ENCODE measurements at places on chromosomes 16 and 17.

DNA sequence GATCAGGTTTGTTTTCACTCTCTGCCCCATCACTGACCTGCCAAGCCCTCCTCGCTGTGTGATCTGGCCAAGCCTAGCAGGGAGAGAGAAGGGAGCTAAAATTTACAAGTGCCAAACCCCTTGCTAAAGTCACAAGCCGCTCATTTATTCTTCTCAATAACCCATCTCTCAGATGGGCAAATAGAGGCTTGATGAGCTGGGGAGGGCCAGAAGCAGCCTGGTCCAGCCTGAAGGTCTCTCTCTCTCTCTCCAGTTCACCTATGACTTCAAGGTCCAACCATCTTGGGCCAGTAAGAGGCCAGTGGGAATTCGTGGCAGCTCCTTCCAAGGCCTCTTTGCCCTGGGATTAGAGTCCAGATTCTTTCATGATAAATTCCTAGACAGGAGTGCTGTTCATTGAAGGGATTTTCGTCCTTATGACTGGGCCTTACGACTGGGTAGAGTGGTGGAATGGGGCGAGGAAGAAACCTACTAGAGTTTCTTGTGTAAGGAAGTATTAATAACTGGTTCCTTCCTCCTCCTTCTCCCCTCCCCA lies 3.4 kb downstream of the CA7 start:
- no peak for DNase-seq

- no peak for DNase-seq
Measured at GRCh38 chr17:31525801-31526549, 134.5 kb downstream of the RAB11FIP4 start.

GRCh38 chr16:53998024-53998810 lies 288.4 kb downstream of the IRX3 start:
- DNase-seq, result no peak

- DNase-seq, result no peak
Measured at GRCh38 chr16:5059386-5060072, 6.2 kb downstream of the C16orf89 start.

GRCh38 chr16:50103764-50104163 lies 38.0 kb downstream of the HEATR3 start:
- DNase-seq, result no peak

GRCh38 chr17:82734987-82735866 lies at the start of gene FN3K:
Gene FN3K (plus strand): TSS chr17:82735615. CDS start chr17:82735637, 22 bp downstream.
- no peak for DNase-seq

DNA sequence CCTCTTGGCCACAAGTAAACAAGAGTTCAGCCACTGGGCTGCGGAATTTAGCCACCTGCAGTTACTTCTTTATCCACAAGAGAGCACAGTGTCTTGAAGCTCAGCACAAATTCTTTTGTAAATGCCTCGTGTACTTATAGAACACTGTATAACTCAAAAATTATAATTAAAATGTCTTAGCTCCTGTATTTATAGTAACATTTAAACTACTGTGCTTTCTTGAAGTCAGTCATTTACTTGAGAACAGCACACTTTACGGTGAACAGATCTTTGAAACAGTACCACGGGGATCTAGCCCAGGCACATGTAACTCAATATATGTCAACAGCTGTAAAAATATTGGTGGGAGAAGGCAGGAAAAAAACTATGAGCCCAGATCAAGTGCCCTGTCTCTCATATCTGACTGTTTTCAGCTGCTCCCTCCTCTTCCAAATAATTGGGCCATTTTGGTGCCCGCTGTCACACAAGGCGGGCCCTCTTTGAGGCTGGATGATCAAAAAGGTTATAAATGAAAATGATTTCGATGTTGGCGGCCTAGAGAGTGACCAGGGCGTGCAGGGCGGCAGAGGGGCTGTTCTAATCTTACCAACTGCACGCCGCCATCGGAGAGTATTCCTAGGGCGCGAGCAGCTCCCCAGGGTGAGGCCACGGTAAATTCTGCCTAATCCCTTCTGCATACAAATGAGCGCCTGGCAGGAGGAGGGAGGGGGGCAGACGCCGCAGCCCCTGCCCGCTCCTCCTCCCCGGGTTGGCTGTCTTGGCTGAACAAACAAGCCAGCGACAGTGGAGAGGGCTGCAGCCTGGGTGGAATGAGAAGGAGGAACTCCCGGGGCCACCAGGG lies 183.2 kb downstream of the C16orf78 start:
- DNase-seq, result no peak

GRCh38 chr17:40548982-40549685 lies 16.1 kb downstream of the CCR7 start:
- DNase-seq, result no peak

- no peak for DNase-seq
Measured at GRCh38 chr16:67137605-67138004, 13.2 kb downstream of the B3GNT9 start.

DNA sequence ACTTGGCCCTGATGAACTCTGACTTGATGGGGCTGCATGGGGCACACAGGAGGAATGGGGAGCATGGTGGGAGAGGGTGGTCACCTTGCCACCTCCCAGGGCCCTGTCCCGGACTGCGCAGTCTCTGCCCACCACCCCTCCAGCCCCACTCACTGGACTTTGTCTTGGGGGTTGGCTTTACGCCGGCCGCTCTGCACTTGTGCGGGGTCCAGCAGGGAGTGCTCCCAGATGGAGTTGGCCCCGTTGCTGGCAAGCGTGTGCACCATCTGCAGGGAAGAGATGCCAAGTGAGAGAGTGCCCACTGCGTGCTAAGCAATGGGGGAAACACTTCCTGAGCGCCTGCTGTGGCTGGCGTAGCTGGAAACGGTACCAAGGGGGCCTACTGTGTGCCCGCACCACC lies 6.7 kb downstream of the GIT1 start:
- no peak for DNase-seq

DNA sequence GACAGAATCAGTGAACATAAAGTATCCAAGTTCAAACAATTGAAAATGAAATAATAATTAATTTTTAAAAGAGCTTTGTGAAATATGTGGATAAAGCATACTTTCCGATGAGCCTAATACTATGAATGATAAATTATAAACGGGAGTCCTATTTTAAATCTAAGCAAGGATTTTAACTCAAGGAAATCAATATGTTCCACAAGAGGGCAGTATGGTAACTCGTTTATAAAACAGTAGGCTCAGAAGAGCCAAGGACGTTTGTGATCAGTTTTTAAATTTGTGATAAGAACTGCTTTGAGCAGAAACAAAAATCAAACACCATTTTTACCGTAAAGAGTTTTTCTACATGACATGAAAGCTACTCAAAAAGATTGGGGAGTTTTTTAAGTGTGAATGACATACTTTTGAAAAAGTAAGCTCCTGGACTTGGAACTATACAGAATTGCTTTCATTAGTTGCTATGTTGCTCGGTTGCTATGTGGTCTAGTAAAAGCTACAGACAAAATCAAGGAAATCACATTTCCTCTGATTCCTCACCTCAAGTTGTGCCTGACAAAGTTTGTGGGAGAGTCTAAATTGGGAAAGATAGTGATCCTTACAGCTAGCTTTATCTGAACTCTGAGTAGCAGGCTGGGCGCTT lies 11.8 kb upstream of the TEKT1 start:
- no peak for DNase-seq

- DNase-seq, result no peak
Measured at GRCh38 chr17:50100921-50101345, 5.8 kb downstream of the PDK2 start.

- DNase-seq, result no peak
Measured at GRCh38 chr17:70527364-70527888, 358.1 kb downstream of the KCNJ2 start.

DNA sequence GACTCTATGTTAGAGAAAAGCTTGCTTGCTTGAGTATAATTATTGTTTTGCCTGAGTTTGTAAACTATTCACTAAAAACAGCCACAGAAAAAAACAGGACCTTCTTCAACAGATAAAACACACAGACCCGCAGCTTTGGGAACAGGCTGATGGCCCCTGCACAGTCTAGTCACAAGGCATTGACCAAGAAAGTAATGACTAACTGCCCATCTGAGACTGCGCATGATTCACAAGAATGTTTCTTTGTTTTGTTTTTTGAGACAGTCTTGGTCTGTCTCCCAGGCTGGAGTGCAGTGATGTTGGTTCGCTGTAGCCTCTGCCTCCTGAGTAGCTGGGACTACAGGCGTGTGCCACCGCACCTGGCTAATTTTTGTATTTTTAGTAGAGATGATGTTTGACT lies 2.8 kb upstream of the ZKSCAN2 start:
- DNase-seq, result no peak

DNA sequence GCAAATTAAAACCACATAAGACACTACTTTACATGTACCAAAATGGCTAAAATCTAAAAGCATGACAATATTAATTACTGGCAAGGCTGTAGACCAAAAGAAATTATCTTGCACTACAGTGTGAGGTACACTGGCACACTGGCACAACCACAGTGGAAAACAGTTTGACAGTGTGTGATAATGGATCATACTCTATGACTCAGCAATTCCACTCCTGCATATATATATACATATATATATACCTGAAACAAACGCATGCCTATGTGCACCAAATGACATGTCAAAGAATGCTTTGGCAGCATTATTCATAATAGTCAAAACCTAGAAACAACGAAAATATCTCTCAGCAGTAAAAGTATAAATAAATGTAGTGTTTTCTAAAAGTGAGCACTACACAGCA lies 4.6 kb upstream of the DYNLRB2 start:
- no peak for DNase-seq

DNA sequence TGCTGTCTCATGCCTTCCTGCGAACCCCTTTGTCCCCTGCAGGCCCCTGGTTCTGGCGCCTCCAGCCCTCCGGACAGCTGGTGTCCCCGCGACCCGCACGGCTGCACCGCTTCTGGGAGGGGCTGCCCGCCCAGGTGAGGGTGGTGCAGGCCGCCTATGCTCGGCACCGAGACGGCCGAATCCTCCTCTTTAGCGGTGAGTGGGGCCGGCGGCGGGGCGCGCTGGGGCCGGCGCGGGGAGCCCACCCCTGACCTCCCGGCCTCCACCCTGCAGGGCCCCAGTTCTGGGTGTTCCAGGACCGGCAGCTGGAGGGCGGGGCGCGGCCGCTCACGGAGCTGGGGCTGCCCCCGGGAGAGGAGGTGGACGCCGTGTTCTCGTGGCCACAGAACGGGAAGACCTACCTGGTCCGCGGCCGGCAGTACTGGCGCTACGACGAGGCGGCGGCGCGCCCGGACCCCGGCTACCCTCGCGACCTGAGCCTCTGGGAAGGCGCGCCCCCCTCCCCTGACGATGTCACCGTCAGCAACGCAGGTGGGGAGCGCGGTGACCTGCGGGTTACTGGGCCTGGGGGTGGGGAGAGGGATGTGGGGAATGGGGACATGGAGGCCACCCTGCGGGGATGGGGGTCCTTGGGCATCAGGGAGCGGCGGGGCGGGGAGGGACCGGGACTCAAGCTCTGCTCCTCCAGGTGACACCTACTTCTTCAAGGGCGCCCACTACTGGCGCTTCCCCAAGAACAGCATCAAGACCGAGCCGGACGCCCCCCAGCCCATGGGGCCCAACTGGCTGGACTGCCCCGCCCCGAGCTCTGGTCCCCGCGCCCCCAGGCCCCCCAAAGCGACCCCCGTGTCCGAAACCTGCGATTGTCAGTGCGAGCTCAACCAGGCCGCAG lies 7.1 kb upstream of the IL32 start:
- DNase-seq, result peak; percentile 49

DNA sequence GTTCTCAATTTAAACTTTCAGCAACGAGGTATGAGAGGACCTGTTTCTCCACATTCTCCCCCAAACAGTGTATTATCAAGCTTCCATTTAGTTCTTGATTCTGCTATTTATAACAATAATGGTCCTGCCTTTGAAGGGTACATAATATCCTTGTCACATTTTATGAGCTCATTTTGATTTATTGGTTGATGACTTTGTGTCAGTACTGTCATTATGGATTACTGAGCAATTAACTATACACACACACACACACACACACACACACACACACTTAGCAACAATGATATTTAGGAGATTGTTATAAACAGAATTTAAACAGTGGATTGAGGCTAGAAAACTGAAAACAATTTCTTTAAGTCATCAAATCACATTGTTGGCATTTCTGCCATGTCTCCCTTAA lies 7.0 kb downstream of the TMIGD1 start:
- DNase-seq, result no peak

DNA sequence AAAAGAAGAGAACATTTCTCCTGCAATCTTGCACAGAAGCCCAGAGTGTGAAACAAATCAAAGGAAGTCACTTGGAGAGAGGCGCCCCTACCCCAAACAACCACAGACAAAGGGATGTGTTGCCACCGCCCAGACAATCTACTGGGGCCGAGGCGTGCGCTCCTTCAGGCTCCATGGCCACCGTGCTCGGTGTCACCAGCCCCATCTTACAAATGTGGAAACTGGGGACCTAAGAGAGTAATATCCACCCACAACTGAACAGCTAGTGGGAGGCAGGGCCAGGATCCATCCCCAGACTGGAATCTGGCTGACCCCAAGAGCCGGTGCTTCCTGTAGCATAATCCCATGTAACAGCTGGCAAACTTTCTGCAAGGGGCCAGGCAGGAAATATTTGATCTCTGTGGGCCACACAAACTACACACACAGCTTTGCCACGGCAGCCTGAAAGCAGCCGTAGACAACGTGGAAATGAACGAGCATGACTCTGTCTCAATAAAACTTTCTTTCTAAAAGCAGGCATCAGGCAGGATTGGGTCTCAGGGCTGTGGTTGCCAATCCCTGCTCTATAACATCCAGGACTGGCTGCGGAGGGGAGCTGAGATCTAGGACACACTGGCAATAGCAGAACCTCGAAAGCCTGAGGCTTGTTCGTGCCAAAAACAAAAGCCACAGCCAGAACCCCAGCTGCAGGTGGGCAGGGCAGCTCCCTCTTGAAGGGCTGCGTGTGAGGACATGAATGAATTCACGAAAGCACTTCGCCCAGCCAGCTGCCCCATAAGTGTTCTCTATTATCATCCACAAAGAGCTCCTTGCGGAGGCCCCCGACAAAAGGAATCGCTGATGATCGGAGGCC lies 26.6 kb upstream of the GINS2 start:
- no peak for DNase-seq

- DNase-seq, result no peak
Measured at GRCh38 chr17:71118039-71118438, 948.7 kb downstream of the KCNJ2 start.

- peak; percentile 36 for DNase-seq
Measured at GRCh38 chr17:56593086-56593645, 333 bp upstream of the NOG start.

- no peak for DNase-seq
Measured at GRCh38 chr17:40896916-40897455, 11.9 kb upstream of the KRT20 start.

GRCh38 chr16:67144943-67145342 lies 5.9 kb downstream of the B3GNT9 start:
- no peak for DNase-seq

DNA sequence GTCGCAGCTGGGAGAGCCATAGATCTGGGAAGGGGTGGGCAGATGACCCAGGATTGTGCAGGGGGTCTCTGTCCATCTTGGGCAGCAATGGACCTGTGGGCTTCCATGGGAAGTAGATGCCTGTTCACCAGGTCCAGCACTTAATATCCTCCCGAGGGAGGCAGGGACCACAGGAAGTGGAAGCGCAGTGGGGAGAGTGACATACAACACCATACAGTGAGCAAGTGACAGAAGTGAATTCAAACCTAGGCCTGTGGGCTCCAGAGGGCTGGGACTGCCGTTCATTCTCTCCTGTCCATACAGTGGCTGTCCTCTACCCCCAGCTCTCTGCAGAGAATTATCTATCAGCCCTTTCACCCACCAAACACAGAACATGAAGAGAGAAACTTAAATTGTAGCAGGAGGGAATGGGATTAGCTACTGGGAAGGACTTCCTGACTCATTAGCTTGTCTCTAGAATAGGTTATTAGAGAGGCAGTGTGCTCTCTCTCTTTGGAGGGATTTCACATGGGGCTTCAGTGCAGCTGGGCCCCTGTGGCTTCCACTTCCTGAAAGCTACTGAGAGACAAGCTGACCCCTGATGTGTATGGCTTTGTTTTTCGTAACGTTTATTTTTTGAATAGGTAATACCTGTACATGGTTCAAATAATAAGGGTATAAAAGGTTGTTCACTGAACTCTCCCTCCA lies 13.1 kb upstream of the SEZ6 start:
- no peak for DNase-seq

All from activated T-cell treated with anti-CD3 and anti-CD28 coated beads for 1 hour (primary cell).